ENCODE measurements at places on chromosomes 2 and 18. TPM values are rescaled to one million over a fixed set of nuclear protein-coding genes. Genes with fewer than 3 reads are reported as not detected.

DNA sequence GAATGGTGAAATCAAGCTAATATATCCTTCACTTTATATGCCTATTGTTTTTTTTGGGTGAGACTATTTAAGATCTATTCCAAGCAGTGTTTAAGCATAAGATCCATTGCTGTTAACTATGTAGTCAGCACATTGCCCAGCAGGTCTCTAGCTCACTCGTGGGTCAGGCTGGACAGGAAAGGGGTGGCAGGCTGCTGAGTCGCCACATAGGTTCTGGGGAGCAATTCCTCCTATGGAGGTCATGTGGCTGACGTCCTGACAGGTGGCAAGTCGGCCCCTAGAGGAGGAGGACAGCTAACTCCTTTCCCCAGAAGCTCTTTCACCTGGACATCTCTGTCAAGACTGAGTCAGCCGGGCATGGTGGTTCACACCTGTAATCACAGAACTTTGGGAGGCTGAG lies 13.9 kb upstream of the RAB31 start:
- peak; percentile 24 for DNase-seq

GRCh38 chr2:102620332-102620731 lies 979 bp downstream of the SLC9A2 start:
- no peak for DNase-seq

DNA sequence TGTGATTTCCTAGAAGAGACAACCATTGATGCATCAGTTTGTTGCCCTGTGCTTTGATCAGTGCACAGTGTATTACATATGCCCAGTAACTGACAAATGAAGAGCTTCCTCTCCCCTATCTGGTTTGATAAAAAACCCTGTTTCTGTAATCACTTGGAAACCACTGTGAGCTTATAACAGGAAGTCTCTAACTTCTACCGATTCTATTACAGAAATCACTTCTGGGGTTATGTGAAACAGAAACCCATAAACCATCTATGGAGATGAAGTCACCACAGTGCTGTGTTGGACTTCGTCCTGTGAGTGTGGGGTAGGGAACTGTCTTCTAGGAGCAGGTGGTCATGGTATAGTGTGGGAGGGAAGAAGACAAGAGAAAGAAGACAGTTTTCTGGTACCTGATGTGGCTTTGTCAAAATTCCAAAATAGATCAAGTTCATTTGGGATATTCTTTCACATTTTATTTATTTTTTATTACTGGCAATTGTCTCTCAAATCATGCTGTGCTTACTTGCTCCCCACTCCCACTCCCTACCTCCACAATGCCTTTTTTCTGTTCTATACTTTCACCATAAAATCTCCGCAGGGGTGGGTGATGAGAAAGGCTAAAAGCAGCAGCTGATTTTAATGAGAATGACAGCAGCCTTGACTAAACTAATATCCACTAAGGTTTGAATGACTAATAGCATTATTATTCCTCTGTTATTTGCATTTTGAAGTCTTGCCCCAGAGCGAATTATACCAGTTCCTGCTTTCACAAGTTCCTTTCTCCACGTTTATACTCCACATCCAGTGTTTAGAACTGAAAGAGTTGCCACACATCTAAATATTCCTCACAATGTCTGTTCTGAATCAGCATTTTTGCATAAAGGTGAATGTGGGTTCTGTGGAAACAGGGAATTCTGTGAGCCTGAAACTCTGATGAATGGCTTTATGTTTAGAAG lies 41.7 kb upstream of the RND3 start:
- no peak for DNase-seq

DNA sequence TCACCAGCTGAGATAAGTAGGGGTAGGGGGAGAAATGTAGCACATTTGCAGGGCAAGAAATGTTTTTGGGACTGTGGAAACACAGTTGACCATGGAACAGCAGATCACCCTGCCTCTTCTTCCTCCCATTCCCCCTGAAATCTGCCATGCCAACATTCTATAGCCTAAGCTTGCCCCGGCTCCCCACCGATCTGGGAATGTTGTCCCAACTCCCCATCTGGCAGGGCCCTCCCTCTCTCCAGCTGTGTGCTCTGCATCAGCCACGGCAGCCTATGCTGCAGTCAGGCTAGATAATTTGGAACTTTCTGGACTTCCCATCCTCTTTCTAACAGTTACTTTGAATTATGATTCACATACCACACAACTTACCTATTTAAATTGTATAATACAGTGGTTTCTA lies 425.1 kb upstream of the RAB6C start:
- DNase-seq = no peak

GRCh38 chr2:96104487-96104861 lies 11.9 kb downstream of the ADRA2B start:
- DNase-seq = peak; percentile 48

GRCh38 chr2:186688813-186689212 lies 5.0 kb upstream of the FAM171B start:
- DNase-seq = no peak

GRCh38 chr18:50441501-50441900 lies 66.7 kb downstream of the SKA1 start:
- no peak for DNase-seq

DNA sequence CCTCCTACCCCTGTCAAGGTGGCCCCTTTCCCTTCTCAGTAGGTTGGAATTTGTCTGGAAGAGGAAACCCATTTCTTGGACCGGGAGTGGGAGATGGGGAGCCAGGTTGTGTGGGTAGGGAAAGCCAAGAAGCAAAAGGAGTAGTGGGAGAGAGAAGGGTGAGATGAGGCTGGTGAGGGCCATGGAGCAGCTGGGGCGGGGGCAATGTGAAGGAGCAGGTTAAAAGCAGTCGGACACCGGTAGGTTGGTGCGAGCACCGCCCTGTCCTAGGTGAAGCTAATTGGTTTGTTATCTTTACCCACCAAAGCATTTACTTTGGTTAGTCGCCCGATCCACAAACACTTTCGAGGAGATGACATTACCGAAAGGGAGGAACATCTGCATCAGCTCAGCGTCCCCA lies 306.8 kb downstream of the CELF4 start:
- no peak for DNase-seq

- DNase-seq = no peak
Observed at GRCh38 chr2:127087791-127088495, 19.0 kb downstream of the BIN1 start.

- DNase-seq = no peak
Observed at GRCh38 chr2:191441496-191442214, 196.5 kb downstream of the MYO1B start.

GRCh38 chr18:55748227-55748738 lies 160.3 kb upstream of the TCF4 start:
- no peak for DNase-seq

DNA sequence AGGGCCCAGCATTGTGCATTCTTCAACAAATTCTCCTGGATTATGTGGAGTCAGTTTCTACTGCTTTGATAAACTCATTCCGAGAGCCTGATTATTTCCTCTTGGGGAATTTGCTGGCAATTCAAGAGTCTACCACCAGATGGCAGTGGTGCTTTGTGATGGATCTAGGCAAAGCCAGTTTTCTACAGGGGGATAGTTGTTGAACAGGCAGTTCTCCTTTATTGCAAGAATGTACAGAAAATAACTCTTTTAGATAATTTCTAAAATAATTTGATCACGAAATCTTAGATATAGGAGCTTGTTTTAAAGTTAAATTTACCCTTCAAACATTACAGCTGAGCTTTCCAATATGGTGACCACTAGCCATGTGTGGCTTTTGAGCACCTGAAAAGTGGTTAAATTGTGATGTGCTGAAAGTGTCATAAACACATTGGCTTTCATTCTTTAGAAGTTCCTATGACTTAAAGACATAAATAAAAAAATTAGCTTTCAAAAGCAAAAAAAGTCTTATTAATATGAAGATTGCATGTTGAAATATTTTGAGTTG lies 66.7 kb upstream of the HAAO start:
- DNase-seq = peak; percentile 63

GRCh38 chr18:6004119-6004518 lies 108.8 kb upstream of the TMEM200C start:
- no peak for DNase-seq

- DNase-seq = no peak
Observed at GRCh38 chr2:203077451-203077850, 62.8 kb downstream of the NBEAL1 start.

- DNase-seq = no peak
Observed at GRCh38 chr2:2898744-2899143, 478.9 kb downstream of the EIPR1 start.

- no peak for DNase-seq
Observed at GRCh38 chr2:8433390-8433789, 248.5 kb upstream of the ID2 start.

DNA sequence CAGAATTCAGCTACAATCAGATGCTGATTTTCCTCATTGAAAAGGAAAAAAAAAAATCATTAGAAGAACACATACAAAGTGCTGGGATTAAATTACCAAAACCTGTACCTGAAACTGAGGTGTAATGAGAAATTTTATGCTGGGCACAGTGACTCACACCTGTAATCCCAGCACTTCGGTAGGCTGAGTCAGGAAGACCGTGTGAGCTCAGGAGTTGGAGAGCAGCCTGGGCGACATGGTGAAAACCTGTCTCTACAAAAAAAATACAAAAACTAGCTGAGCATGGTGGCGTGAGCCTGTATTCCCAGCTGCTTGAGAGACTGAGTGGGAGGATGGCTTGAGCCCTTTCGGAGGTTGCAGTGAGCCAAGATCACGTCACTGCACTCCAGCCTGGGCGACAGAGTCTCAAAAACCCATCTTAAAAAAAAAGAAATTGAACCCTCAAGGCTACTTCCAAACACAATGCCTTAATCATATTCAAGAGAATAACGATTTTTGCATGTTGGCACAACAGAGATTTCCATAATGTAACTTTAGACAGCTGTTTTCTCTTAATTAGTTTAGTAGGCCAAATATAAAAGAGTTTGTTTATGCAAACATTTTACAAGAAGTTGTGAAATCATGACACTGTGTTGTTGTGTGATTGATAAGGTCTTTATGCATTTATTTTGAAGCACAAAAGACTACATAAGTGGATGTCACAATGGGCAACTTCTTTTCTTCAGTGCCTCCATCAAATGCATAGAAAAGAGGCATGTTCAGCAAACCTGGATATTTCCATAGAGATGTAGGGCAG lies 63.9 kb downstream of the FAM161A start:
- DNase-seq = no peak

DNA sequence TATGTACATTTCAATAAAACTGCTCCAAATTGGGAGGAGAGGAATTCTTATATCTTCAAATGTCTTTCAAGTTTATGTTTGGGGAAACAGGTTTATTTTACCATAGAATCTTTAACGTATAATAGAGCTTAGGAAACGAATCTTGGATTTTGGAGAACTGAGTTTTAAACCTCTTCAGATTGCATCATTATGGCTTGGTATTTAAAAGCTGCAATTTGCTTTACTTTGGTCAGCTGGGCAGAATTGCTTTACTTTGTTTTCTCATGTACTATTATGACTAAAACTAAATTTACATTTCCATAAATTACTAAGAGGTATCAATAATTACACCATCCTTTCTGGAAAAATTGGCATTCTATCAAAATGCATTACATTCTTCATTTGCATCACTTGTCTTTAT lies 54.6 kb downstream of the BAZ2B start:
- no peak for DNase-seq

DNA sequence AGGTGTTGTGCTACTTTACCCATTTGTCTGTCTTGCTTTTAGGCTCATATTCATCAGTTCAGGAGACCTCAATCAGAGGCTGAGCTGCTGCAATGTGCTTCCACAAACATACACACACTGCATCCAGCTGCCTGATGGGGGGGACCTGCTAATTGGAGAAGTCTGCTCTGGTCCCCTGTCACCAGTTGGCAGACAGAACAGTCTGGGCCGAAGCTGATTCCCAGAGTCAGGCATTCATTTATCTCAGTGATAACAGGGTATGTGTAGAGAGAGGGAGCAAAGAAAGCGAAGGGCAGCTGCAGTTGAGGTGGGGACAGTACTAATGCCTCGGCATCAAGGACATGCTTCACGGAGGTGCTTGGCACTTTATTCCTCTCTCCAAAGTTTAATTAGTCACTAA lies 584.3 kb upstream of the PIK3C3 start:
- DNase-seq = no peak

DNA sequence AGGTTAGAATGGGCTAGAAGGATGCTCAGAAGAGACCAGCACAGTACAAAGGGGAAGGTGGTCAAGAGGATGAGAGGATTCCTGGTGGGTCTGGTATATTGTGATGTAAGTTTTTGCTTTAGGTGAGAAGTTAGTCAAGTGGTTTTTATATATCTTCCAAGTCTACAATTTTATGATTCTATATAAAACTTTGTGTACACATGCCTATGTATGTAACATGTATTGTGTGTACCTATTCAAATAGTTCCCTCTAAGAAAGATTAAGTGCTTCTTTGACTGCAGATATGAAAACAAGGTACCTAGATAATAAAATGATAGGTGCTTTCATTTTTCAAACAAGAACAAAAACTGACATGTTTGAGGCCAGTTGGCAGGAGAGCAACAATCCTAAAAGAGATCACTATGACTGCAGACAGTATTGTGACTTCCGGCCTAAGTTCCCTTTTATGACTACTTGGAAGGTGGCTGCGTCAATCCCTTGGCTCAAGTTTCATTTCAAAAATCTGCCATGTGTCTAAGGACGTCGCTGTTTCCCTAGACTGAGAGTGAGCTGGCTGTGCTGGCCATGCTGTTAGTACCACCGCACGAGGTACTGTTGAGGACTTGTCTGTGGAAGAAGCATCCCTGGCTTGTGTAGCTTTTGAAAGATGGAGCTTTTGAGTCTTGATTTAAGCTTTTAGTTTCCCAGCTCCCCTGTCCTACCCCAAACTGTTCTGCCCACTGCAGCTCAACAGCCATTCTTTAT lies 123.1 kb downstream of the PRPF40A start:
- peak; percentile 70 for DNase-seq

- no peak for DNase-seq
Observed at GRCh38 chr2:223956300-223956699, 963 bp upstream of the MRPL44 start.

ZSCAN30 gene
- total RNA-seq = 12.5 TPM

MEP1B gene
- total RNA-seq = not detected

SP3 gene
- 67.9 TPM for total RNA-seq

ADCYAP1 gene
- total RNA-seq = 1.3 TPM

All from sigmoid colon (tissue), 7 donors.